ENCODE measurements at places on chromosomes 1 and 21.

- peak; percentile 71 for DNase-seq
Measured at GRCh38 chr1:2300851-2301606, 72.9 kb downstream of the SKI start.

DNA sequence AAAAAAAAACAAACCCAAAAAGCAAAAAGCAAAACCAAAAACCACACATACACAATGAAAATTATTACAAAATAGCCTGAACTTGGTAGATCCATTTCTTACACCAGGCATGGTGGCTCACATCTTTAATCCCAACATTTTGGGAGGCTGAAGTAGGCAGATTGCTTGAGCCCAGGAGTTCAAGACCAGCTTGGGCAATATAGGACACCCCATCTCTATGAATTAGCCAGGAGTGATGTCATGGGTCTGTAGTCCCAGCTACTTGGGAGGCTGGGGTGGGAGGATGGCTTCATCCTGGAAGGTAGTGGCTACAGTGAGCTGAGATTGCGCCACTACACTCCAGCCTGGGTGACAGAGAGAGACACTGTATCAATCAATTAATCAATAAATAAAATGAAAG lies 42.1 kb upstream of the SCAF4 start:
- DNase-seq = no peak

- DNase-seq = no peak
Measured at GRCh38 chr1:48693674-48694320, 82.9 kb downstream of the BEND5 start.

GRCh38 chr1:30990591-30990990 lies 74.9 kb downstream of the PUM1 start:
- DNase-seq = no peak

DNA sequence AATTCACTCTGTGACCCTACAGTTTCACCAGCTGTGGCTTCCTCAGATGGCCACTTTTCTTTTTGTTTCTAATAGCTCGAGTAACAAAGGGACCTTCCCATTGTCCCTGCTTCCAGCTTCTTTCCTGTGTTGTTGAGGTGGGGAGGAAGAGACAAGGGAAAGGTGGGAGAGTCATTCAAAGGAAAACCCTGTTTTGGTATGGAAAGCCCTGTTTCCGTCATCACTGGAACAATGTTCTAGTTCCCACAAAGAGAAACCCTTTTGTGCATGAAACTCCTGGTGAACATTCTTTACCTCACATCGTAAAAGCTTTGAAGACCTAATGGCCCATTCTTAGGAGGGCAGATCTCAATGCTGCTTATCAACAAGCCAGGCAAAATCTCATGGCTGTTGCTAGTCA lies 62.2 kb downstream of the ABCA4 start:
- DNase-seq = no peak

- DNase-seq = no peak
Measured at GRCh38 chr1:119968601-119969000, 72.3 kb upstream of the ADAM30 start.

GRCh38 chr1:30199563-30199962 lies 523.8 kb downstream of the MATN1 start:
- no peak for DNase-seq

DNA sequence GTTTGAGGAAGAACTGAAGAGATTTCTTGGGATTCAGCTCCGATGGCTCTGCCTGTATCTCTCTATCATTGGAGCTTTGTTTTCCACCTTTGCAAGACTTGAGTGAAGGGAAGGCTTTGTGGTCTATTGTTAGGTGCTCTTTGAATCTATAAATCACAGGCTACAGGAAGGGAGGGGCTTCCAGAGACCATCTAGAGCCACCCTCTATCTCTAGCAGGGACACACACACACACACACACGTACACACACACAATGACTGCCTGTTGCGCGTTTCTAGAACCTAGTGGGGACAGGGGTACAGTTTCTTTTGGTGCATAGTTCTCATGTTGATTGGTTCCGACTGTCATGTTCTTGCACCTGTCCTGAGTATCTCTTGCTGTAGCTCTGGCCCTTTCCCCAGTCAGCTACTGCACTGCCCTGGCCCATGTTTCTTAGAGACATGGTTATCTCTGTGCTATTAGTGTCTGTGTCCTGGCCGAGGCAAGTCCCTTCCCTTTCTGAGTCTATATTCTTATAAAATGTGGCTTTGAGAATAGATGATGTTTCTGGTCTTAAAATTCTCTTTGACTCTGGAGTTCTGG lies 60.7 kb downstream of the MAN1C1 start:
- DNase-seq = no peak

GRCh38 chr1:186628910-186629309 lies 51.3 kb downstream of the PTGS2 start:
- DNase-seq = no peak

DNA sequence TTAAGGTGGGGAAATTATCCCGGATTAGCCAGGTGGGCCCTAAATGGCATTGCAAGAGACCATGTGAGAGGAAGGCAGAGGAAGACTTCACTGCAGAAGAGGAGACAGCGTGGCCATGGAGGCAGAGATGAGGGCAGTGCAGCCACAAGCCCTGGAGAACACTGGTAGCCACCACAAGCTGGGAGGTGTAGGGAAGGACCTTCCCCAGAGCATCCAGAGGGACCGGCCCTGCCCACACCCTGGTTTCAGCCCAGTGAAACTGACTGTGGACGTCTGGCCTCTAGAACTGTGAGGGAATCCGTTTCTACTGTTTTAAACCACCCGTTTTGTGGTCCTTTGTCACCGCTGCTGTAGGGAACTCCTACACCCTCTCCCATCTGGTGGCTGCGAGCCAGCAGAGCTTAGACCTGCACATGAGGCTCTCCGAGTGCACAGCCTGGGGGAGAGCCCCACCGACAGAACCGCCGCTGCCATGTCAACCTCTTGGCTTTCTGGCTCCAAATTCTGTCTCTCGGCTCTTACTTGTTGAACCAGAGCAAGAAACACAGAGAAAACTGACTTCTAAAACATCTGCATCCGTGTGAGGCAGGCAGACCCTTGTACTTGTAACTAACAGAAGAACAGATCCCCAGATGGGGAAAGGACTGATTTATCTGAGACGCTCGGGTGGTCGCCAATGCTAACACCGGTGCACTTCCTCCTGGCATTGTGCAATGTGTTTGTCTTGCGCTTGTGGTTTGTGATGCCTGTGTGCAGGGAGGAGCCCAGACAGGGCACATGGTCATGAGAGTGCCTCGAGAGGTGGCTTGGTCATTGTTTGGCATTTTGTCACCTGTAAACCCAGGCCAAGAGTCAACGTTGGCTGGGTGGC lies 90.8 kb upstream of the TMPRSS2 start:
- DNase-seq = no peak

DNA sequence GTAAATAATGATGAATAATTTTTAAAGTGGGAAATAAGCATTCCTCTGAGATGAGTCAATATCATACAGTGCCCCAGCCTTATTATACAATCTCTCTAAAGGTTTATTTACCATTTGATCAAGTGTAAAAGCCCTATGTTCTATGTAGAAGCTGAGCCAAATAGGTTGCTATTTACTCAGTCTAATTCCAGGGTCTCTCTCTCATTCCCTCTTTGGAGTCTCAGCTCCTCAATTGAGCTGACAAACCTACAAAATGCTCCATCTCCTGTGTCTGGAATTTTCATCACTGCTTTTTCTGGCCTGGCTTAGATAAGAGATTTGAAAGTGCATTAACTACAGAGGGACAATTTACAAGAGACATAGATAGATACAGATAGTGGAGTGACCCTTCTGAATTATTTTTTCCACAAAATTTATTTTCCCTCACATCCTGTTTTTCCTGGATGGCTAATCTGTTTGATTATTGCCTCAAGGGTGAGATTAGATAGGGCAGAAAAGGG lies 24.8 kb upstream of the USH2A start:
- no peak for DNase-seq

GRCh38 chr1:56300836-56301235 lies 278.5 kb downstream of the PLPP3 start:
- no peak for DNase-seq

- no peak for DNase-seq
Measured at GRCh38 chr1:54766726-54767125, 2.4 kb upstream of the PARS2 start.

DNA sequence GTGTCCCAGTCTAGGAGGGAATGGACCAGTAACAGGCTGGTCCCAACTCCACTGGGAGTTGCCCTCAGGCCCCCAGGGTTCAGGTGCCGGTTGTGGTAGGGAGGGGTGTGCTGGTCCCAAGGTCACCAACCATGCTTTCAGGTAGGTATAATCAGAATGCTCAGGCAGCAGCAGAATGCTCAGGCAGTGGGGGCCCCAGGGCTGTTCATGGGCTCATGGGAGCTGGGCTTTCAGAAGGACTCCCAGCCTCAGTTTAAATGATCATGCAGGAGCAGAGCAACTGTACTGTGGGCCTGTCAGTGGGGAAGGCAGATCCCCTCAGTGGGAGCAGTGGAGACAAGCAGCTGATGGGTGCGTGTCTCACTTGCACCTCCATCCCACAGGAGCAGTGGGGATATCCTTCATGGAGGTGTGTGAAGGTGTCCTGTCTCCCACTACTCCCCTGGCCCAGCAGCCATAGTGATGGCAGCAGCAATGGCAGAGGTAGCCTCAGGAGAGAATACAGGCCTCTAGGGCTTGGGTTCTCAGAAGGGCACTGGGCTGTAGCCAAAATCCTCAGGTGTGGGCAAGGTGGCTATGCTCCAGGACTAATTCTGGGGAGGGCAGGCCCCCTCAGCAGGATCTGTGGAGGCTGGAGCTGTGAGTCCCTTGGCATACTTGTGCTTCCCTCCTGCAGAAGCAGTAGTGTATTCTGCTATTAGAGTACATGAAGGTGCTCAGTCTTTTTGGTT lies 917.3 kb upstream of the B3GALT2 start:
- no peak for DNase-seq

DNA sequence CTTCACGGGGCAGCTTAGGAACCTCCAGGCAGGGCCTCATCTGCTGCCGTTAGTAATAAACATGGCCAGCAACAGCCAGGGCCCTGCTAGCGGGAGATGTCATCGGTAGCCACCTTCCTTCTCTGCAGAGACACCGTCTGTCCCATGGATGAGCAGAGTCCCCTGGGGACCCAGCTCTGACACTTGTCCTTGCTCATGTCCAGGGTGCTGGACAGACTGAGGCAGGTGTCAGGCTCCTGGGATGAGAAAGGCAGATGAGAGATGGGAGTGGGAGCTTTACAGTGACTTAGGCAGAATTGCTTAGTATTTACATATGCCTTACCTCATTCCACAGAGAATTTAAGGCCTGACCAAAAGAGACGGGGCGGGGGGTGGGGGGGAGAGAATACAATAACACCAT lies 25.0 kb downstream of the CAPN2 start:
- DNase-seq = no peak

DNA sequence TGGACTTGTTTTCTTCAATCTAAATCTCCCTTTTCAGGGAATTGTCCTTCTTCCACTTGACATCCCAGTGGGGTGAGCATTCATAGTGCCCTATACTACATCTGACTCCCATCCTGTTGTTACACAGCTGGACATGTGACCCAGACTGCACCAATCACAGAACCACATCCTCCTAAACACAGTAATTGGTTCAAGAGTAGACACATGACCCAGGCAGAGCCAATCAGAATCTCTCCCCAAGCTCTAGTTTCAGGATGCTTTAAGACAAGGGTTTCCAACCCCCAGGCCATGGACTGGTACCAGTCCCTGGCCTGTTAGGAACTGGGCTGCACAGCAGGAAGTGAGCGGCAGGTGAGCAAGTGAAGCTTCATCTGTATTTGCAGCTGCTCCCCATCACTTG lies 5.6 kb upstream of the DDOST start:
- DNase-seq = no peak

DNA sequence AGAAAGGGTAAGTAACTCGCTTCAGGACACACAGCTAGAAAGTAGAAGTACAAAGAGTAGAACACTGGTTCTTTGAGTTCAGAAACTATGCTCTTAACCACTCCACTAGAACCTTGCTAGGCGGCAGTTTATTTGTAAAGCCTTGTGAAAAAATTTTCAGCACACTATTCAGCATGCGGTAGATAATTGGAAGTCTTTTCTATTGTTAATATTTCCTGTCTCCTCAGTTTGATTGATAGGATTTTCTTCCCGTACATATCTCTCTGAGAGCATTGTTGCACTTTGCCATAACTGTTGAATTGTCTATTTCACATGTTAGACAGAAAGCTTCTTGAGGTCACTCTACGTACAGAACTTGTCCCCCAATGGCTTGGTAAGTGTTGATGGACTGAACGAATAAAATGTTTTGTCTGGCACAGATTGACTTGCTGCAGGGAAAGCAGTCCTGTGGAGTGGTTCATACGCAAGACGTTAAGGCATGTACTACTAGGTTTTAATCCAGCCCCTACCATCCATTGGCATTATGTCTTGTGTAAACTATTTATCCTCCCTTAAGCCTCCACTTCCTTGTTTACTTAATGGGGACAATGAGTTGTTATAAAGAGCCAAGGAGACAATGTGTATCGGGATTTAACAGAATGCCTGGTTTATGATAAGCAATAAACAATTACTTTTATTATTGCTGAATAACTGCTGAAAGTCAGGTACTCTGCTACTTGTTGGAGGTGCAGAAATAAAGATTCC lies 35.8 kb downstream of the C1orf21 start:
- DNase-seq = no peak

GRCh38 chr1:178916448-178917174 lies 45.7 kb upstream of the ANGPTL1 start:
- no peak for DNase-seq

GRCh38 chr1:47229886-47230691 lies 1.9 kb downstream of the TAL1 start:
- DNase-seq = no peak

DNA sequence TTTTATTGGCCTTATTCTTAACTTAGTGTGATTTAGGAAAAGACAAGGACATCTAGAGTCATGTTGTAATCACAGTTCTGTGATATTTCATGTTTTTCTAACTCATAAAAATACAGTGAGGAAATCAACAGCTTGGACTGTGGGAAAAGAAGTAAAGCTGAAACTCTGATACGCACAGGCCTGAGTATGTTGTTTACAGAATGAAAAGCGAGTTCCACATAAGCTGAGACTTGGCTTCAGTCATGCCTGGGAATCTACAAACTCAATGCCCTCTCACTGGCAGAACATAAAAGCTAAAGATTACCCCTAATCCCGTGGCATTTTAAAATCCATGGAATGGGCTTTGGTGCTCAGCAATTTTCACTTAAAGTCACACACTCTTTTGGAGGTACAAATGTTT lies 23.6 kb upstream of the ATP5PO start:
- no peak for DNase-seq

DNA sequence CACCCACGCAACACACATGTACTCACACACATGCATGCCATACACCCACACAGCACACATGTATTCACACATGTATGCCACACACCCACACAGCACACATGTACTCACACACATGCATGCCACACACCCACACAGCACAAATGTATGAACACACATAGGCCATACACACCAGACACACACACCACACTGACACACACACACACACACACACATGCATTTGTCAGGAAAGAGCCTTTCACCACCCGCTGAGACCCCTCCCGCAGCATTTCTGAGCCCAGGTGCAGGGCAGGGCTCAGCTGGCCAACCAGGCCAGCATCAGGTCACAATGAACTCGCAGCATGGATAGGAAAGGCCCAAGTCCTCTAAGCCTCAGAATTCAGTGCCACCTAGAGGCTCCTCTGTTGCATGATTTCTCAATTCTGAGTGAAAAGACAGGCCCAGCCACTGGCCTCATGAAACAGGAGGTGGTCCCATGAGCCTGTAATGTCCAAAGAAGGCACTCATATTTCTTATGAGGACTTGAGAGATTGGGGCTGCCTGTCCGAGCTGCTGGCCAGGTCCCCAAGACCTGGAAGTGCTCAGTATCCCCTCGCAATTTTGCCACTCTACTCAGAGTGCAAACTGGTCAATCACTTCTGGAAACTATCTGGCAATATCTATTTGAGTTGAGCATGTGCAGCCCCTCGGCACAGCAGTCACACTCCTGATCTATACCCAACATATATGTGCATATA lies 57.3 kb downstream of the PSMG1 start:
- no peak for DNase-seq
